ENCODE measurements at places on chromosomes 5 and 9. TPM values are rescaled to one million over a fixed set of nuclear protein-coding genes. Genes with fewer than 3 reads are reported as not detected.

DNA sequence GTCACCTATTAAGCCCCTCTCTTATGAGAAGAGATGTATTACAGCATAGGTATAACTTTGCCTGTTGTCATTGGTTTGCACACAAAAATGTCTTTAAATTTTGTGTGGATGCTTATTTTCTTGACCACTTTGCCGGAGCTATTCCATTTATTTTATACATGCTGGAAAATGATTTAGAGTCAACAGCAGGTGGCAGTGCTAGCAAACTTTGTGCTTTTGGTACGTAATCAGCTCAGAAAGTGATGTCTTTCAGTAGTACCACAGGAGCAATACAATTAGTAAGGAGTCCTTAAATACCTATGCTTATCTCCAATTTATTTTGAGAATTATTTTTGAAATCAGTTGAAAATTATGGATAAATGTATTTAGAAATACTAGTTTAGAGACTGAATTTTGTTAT lies 19.8 kb upstream of the NUDT12 start:
- no peaks in the 10 kb centered on the region for H3K27me3 ChIP-seq
- no peak for DNase-seq

DNA sequence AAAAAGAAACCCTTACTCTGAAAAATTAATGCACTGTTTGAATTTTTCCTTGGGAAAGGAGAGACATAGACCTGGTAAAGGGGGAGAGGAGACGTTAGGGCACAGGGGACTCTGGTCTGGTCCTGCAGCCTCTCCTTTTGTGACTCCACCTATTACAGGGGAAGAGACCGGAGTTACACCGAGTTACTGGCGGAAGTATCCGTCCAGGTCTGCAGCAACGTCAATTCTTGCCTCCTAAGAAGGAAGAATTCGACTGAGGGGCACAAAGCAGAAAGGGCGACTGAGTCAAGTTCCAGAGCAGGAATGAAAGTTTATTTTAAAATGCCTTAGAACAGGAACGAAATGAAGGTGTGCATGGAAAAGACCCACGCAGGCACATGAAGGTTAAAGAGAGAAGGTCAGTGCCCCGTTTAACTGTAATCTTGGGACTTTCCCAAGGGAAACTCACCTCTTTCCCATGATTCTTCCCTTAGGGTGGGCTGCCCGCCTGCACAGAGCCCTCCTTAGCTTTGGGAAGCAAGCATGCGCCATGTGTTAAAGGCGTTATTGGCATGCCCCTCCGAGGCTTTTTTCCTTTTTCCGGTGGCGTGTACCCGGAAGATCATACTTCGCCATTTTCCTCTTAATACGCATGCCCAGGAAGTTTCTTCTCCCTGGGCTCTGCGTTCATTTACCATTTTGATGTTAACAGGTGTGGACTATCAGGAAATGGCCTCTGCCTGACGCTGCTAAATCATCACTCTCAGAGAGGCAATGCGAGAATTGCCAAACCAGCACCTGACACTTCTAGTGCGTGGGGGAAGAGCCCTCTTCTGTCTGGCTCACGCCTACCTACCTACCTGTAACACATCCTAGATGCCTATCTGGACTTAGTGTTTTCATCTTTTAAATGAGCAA lies 409.6 kb upstream of the PAPPA start:
- H3K4me3 ChIP-seq = no peak overlapping the region
- H3K4me1 ChIP-seq = no peaks in the 10 kb centered on the region

- no peak for DNase-seq
- H3K27me3 ChIP-seq = no peaks in the 10 kb centered on the region
- H3K36me3 ChIP-seq = no peaks in the 10 kb centered on the region
- H3K27ac ChIP-seq = no peak overlapping the region
Observed at GRCh38 chr9:102796244-102796643, 198.9 kb upstream of the CYLC2 start.

- DNase-seq = no peak
- no peak overlapping the region for H3K4me3 ChIP-seq
- no peaks in the 10 kb centered on the region for H3K36me3 ChIP-seq
- no peak overlapping the region for H3K27ac ChIP-seq
Observed at GRCh38 chr5:67983251-67984110, 232.1 kb upstream of the PIK3R1 start.

GRCh38 chr9:68560071-68560844 lies 19.6 kb upstream of the TMEM252 start:
- no peak overlapping the region for H3K4me3 ChIP-seq
- DNase-seq = peak; percentile 58
- peaks cover 15% of the 10 kb centered on the region for H3K4me1 ChIP-seq

GRCh38 chr5:59460368-59461153 lies 433.0 kb downstream of the PDE4D start:
- H3K27me3 ChIP-seq = peaks cover 9% of the 10 kb centered on the region
- no peak overlapping the region for H3K27ac ChIP-seq
- DNase-seq = no peak
- H3K36me3 ChIP-seq = no peaks in the 10 kb centered on the region
- H3K4me3 ChIP-seq = no peak overlapping the region
- no peaks in the 10 kb centered on the region for H3K4me1 ChIP-seq

- no peak for DNase-seq
- H3K4me3 ChIP-seq = no peak overlapping the region
- H3K4me1 ChIP-seq = no peaks in the 10 kb centered on the region
- H3K27me3 ChIP-seq = no peaks in the 10 kb centered on the region
Observed at GRCh38 chr9:115855458-115856133, 298.0 kb upstream of the PAPPA start.

GRCh38 chr5:141392429-141393198 lies at the start of gene PCDHGA8:
TSS of gene PCDHGA8 (plus strand) at chr5:141392633. CDS start at chr5:141392814, 181 bp downstream.
- H3K4me1 ChIP-seq = no peaks in the 10 kb centered on the region
- peaks cover 6% of the 10 kb centered on the region for H3K36me3 ChIP-seq
- no peak for DNase-seq
- H3K27ac ChIP-seq = no peak within 1 kb of the TSS
- no peak within 1 kb of the TSS for H3K4me3 ChIP-seq
- H3K27me3 ChIP-seq = peaks cover 36% of the 10 kb centered on the region

- H3K4me3 ChIP-seq = no peak overlapping the region
- no peak overlapping the region for H3K27ac ChIP-seq
- H3K36me3 ChIP-seq = no peaks in the 10 kb centered on the region
- peaks cover 7% of the 10 kb centered on the region for H3K27me3 ChIP-seq
- peaks cover 4% of the 10 kb centered on the region for H3K4me1 ChIP-seq
Observed at GRCh38 chr5:168167338-168167737, 124.1 kb upstream of the WWC1 start.

- H3K36me3 ChIP-seq = no peaks in the 10 kb centered on the region
- no peak for DNase-seq
Observed at GRCh38 chr5:176789873-176790615, 20.3 kb upstream of the UNC5A start.

DNA sequence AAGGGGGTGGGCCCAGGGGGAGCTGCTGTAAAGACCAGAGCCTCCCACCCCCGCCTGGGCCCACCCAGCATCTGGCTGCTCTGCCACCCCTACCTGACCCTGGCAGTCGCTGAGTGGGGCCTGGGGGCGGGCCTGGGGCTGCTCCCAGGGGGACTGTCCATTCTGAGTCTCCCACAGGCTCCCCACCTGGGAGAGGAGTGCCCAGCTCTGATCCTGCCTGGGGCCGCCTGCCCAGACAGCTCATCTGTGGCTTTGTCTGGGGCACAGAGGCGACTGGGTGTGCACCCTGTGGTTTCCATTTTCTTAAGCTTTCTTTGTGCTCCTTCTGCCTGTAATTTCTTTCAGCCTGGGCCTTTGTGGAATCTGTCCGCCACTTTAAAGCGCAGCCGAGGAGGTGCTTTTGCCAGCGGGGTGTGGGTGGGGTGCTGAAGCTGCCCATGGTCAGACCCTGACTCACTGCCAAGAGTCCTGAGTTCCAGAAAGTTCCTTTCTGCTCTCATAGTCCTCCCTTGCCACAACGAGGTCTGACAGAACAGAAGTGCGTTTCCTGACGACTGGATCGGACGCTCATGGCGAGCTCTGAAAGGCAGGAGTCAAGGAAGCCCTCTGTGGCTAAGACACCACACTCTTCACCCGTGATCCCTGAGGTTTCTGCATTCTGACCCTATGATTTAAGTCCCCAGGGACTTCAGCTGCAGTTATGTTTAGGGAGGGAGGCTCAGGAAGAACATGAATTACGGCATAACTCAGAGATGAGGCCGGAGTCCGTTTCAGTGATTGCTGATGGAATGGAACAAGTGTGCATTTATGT lies 225.0 kb downstream of the FANCC start:
- H3K4me3 ChIP-seq = no peak overlapping the region
- H3K4me1 ChIP-seq = peaks cover 13% of the 10 kb centered on the region
- no peak overlapping the region for H3K27ac ChIP-seq
- H3K27me3 ChIP-seq = no peaks in the 10 kb centered on the region

- H3K36me3 ChIP-seq = peaks cover 2% of the 10 kb centered on the region
- no peak for DNase-seq
- H3K4me1 ChIP-seq = peaks cover 24% of the 10 kb centered on the region
- no peaks in the 10 kb centered on the region for H3K27me3 ChIP-seq
- H3K4me3 ChIP-seq = no peak overlapping the region
Observed at GRCh38 chr5:128193665-128194390, 110.3 kb downstream of the SLC12A2 start.

- DNase-seq = no peak
- H3K36me3 ChIP-seq = no peaks in the 10 kb centered on the region
- no peak overlapping the region for H3K4me3 ChIP-seq
- H3K27me3 ChIP-seq = peaks cover 18% of the 10 kb centered on the region
Observed at GRCh38 chr9:109401990-109402318, 81.1 kb upstream of the EPB41L4B start.

DNA sequence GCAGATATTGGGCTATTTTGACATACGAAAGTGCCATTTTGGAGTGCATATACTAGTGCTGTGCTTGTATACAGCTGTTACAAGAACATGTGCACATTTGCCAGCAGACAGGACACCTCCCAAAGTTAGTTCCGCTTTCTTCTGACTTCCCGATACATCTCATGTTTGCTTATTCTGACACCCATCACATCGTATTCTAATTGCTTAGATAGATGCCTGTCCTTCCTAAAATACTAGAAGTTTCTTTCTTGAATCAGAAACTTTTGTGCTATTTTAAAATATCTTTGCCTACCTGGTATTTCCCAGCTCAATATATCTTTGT lies 177.8 kb downstream of the TTLL11 start:
- H3K4me3 ChIP-seq = no peak overlapping the region
- no peak overlapping the region for H3K27ac ChIP-seq
- no peak for DNase-seq
- no peaks in the 10 kb centered on the region for H3K27me3 ChIP-seq
- no peaks in the 10 kb centered on the region for H3K36me3 ChIP-seq
- no peaks in the 10 kb centered on the region for H3K4me1 ChIP-seq

DNA sequence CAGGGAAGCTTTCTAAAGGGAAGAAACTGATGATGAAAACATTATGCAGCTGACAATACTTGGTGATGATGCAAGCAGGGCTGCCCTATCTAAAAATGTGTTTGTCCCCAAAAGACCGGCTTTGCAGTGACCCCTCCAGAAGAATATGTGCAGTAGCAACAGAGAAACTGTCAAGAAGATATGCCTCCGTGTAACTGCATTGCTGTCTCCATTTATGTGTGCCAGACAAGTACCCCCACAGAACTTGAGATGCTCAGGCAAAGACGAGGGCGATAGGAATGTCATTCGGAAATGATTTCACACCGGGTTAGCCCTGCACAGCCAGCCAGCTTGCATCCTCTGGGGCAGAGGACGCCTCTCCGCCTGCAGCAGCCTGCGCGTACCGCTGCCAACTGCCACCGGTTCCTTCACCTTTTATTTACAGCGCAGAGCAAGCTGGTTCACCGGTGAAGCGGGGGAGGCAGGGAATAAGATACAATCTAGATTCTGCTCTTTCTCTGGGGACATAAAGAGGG lies 2.0 kb downstream of the GABBR2 start:
- DNase-seq = no peak
- H3K4me3 ChIP-seq = no peak overlapping the region
- no peak overlapping the region for H3K27ac ChIP-seq

DNA sequence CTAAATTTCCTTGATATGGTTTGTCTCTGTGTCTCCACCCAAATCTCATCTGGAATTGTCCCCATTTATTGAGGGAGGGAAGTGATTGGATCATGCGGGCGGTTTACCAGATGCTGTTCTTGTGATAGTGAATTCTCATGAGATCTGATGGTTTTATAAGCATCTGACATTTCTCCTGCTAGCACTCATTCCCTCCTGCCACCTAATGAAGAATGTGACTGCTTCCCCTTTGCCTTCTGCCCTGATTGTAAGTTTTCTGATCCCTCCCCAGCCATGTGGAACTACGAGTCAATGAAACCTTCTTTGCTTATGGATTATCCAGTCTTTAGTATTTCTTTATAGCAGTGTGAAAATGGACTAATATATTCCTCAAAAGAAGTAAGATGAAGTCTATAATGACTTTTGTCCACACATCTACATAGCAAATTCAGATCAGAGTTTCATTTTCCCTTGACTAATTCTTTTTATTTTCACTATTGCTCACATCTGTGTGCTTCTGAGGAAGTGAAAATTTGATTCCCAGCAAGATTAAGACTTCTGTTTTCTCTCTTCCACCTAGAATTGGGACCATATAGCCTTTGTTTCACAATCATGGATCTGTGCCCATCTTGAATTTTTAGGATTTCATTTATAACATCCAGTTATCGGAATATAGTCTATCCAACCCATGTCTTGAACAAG lies 393.5 kb downstream of the DMAC1 start:
- H3K27me3 ChIP-seq = peaks cover 17% of the 10 kb centered on the region
- H3K4me3 ChIP-seq = no peak overlapping the region
- peaks cover 15% of the 10 kb centered on the region for H3K4me1 ChIP-seq
- H3K36me3 ChIP-seq = no peaks in the 10 kb centered on the region
- H3K27ac ChIP-seq = no peak overlapping the region

DNA sequence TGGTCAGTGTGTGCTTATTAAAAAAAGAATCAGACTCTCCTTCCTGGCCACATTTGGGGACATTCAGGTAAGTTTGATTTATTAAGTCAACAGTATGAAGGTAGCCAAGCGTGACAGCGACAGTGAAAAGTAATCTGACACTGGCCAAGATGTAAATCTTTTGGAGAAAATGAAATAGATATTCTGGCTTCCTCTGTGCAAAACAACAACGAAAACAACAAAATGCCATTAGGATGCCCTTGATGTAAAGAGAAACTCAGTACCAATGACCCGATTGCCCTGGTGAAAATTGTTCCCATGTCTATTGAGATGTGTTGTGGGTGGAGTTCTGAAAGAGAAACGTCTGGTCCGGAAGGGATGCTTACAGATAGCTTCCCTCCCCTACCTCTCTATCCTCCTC lies 267.8 kb downstream of the MAT2B start:
- H3K27ac ChIP-seq = no peak overlapping the region
- no peak overlapping the region for H3K4me3 ChIP-seq
- no peaks in the 10 kb centered on the region for H3K36me3 ChIP-seq

GRCh38 chr5:40399349-40399748 lies 280.4 kb upstream of the PTGER4 start:
- H3K4me1 ChIP-seq = peaks cover 39% of the 10 kb centered on the region
- peaks cover 3% of the 10 kb centered on the region for H3K36me3 ChIP-seq
- H3K27ac ChIP-seq = no peak overlapping the region
- H3K4me3 ChIP-seq = no peak overlapping the region
- DNase-seq = no peak

Gene ST8SIA4
- 69.4 TPM for total RNA-seq

Gene PFN3
- not detected for total RNA-seq

Gene SCGB3A2
- total RNA-seq = not detected

Gene ZNF608
- not detected for total RNA-seq

Gene SPTAN1
- total RNA-seq = 313 TPM

Gene TTC23L
- total RNA-seq = not detected

Gene N4BP3
- total RNA-seq = 4.3 TPM

Gene TEK
- total RNA-seq = not detected
